Cortex of kidney (tissue), 1 donor: ENCODE measurements at places on chromosomes 6 and 20.

DNA sequence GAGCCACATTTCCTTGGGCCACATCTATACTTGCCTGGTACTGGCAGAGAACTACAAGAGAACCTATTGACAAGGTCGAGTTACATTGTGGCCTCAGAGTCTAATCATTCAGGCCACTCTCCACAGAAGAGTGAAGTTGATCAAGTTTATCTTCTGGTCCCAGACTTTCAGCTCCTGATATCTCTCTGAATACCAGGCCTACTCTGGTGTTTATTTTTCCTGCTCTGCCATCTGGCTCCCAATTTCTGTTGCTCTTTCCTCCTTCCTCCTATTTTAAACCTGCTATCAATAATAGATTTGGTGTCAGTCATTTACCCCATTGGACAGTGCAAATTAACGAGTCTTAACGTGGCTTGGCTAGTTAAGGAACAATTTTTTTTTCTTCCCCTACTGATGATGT is 46.6 kb downstream of the SCGN start:
- no peak for DNase-seq

DNA sequence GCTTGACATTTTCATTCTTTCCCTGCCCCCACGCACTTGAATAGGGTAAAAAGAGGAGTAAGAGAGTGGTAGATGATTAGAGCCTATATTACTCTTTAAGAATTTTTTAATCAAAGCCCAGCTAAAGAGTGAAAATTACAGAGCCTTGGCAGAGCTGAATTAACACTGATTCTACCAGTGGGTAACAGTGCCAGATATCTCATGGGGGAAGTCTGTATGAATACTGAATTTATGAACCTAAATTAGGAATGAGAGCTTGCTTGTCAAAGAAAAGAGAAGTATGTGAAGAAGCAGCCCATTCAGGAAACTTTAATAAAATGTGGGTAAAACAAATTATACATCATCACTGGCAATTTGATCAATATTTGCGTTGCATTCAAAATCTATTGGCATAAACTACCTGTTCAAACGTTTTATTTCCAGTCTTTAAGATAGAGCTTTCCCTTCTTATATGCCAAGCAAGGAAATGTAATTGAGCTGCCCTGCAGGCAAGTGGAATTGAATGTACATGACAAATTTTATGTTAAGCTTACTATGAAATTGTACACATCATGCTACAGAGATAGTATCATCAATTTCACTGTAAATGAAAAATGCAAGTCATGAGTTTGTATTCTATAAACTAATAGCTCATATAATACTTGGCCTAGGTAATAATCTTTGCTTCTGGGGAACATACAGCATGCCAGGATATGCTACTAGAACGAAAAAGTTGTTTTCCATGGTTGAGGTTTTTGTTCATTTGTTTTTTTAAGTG is 14.5 kb downstream of the SOBP start:
- DNase-seq = no peak

DNA sequence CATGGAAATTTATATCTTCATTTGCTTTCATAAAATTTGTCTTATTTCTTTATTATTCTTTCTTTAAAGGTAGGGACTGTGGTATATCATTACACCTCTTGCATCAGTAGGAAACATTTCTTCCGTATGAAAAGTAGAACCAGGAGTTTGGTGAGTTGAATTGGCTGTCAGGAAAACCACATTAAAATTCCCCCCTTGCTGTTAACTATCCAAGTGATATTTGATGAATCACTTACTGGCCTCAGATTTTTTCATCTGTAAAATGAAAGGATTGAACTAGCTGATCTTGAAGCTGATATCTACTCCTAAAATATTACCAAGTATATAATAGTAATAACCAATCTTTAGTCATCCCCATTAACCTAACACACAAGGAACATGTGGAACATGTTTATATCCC is 460.9 kb downstream of the GJA1 start:
- no peak for DNase-seq

DNA sequence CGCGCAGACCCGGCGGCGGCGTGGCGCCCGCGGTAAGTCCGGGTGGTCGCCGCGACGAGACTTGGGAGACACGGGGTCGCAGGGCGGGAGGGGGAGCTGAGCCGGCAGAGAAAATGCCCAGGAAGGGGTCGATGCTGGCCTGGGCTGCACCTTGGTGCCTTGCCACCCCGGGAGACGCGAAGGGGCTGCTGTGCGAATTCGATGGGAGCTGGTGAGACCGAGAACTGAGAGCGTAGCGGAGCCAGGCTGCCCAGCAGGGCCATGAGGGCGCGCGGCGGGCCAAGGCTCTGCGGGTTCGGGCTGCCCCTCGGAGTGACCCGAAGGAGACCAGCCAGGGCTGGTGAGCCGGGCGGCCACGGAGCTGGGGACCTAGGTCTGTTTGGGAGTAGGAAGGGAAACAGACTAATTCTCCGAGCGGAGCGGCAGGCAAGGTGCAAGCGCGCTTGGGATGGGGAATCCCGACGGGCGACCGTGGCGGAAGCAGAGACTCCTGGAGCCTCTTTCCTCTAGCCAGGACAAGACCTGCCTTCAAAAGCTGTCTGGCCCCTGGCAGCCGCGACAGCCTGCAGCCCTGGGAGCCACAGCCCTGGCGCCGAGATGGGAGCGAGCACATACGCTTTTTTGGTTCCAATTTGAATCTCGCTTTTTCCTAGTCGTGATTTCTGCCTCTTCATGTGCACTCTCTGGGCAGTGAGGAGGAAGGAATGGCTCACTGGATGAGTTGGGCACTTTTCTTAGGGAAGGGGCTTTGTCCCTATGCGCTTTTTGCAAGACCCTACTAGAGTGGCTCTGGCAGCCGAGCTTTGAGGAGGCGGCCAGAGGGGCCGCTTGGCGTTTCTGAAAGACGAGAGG is 691 bp downstream of the SYNDIG1 start:
- DNase-seq = no peak

- no peak for DNase-seq
These were observed 31.8 kb downstream of the PIM1 start for GRCh38 chr6:37201726-37202125.
